ENCODE measurements at places on chromosomes 5 and 9. TPM values are rescaled to one million over a fixed set of nuclear protein-coding genes. Genes with fewer than 3 reads are reported as not detected.

DNA sequence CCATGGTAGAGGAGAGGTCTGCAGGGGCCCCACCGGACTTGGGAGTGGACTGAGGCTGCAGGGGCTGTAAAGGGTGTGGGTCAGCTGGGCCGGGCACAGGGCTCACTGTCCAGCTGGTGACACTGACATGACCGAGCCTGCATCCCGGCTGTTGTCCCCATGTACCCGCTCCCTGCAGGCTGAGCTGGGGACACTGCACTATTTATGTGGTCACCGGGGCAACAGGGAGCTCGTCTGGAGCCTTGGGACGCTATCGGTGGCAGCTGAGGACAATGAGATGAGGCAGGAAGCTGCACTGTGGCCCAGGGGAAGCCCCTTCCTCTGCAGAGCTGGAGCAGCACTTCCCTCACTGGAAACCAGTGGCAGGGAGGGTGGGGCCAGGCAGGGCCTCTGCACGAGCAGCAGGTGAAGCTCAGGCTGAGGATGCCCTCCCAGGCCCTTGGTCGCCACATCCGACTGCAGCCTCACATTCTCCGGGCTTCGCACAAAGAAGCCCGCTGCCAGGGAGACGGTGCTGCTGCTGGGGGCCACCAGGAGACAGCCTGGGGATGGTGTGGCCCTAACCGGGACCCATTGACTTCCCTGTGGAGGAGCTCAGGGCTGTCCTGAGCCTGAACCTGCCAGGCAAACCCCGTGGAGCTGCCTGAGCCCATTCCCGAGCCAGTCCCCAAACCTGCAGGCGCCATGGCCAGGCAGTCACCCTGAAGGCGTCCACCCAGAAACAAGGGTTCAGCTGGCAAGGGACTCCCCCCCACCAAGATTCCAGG lies 26.4 kb downstream of the ZDHHC11B start:
- no peaks in the 10 kb centered on the region for H3K27me3 ChIP-seq
- H3K4me1 ChIP-seq: peaks cover 17% of the 10 kb centered on the region
- no peak overlapping the region for H3K4me3 ChIP-seq
- H3K27ac ChIP-seq: no peak overlapping the region
- H3K36me3 ChIP-seq: no peaks in the 10 kb centered on the region

GRCh38 chr9:108073823-108074222 lies 584.3 kb upstream of the KLF4 start:
- no peaks in the 10 kb centered on the region for H3K4me1 ChIP-seq
- H3K36me3 ChIP-seq: no peaks in the 10 kb centered on the region
- no peak overlapping the region for H3K27ac ChIP-seq
- no peaks in the 10 kb centered on the region for H3K27me3 ChIP-seq
- DNase-seq: no peak
- H3K4me3 ChIP-seq: no peak overlapping the region

DNA sequence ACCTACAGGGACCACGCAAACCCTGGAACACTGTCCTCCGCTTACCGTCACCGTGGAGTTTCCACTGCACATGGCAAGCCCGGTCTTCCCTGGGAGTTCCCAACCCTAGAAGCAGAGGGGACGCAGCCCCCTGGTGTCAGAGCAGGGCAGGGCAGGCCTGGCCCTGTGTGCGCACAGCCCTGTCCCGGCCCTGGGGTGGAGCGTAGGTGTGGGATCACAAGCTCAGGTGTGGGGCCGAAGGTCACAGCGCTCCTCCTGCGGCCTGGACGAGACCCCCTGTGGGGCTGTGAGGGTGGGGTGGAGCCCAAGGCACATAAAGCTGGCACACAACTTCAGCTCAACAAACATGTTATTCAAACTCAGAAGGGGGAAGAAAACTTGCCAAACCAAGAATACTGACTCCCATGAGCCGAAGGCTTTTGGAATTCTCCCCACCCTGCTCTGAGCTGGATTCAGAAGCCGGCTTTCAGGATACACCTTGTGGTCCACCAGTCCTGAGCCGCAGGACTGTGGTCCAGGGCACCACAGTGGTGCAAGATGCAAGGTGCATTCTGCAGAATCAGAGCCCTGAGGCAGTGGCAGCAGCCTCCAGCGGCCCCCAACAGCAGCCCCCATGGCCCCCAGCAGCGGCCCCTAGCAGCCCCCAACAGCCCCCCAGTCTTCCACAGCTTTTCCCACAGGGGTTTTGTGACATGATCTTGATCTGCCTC lies 11.8 kb upstream of the EXOC3 start:
- H3K27me3 ChIP-seq: no peaks in the 10 kb centered on the region
- H3K4me3 ChIP-seq: no peak overlapping the region

GRCh38 chr5:157059891-157060290 lies 975 bp upstream of the HAVCR1 start:
- no peaks in the 10 kb centered on the region for H3K4me1 ChIP-seq
- no peak overlapping the region for H3K27ac ChIP-seq
- no peak overlapping the region for H3K4me3 ChIP-seq

GRCh38 chr5:1479581-1480188 lies 34.4 kb upstream of the SLC6A3 start:
- peak; percentile 41 for DNase-seq
- H3K4me1 ChIP-seq: peaks cover 6% of the 10 kb centered on the region
- H3K27ac ChIP-seq: no peak overlapping the region

- no peaks in the 10 kb centered on the region for H3K36me3 ChIP-seq
- H3K4me3 ChIP-seq: no peak overlapping the region
- H3K27ac ChIP-seq: no peak overlapping the region
- no peaks in the 10 kb centered on the region for H3K27me3 ChIP-seq
These were observed 216.8 kb downstream of the PBX3 start for GRCh38 chr9:125963932-125964331.

- no peaks in the 10 kb centered on the region for H3K36me3 ChIP-seq
- no peak overlapping the region for H3K4me3 ChIP-seq
- H3K4me1 ChIP-seq: peaks cover 23% of the 10 kb centered on the region
- no peak overlapping the region for H3K27ac ChIP-seq
- no peaks in the 10 kb centered on the region for H3K27me3 ChIP-seq
These were observed 35.7 kb upstream of the PLIN2 start for GRCh38 chr9:19162956-19163355.

- H3K27ac ChIP-seq: no peak overlapping the region
- no peaks in the 10 kb centered on the region for H3K4me1 ChIP-seq
- H3K4me3 ChIP-seq: no peak overlapping the region
- DNase-seq: no peak
- H3K36me3 ChIP-seq: no peaks in the 10 kb centered on the region
- H3K27me3 ChIP-seq: no peaks in the 10 kb centered on the region
These were observed 1171.5 kb upstream of the NUDT12 start for GRCh38 chr5:104734046-104734445.

DNA sequence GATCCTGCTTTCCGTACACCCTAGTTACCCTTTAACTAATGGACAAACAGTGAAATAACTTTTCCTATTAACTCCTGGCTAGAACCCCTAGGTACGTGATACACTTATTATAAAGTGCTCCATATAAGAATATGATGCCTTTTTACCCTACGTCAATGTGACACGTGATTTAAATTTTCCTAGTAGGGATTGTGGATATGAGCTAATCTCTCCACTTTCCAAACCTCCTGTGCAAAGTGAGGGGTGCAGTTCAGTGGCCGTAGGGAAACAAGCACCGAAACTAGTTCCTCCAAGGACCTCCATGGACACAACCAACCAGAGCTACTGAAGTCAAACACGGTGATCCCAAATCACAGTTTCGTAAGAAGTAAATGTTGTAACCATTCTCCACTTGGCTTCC lies 19.3 kb downstream of the NFIB start:
- DNase-seq: no peak
- no peak overlapping the region for H3K4me3 ChIP-seq
- no peaks in the 10 kb centered on the region for H3K36me3 ChIP-seq
- H3K4me1 ChIP-seq: no peaks in the 10 kb centered on the region
- no peak overlapping the region for H3K27ac ChIP-seq

DNA sequence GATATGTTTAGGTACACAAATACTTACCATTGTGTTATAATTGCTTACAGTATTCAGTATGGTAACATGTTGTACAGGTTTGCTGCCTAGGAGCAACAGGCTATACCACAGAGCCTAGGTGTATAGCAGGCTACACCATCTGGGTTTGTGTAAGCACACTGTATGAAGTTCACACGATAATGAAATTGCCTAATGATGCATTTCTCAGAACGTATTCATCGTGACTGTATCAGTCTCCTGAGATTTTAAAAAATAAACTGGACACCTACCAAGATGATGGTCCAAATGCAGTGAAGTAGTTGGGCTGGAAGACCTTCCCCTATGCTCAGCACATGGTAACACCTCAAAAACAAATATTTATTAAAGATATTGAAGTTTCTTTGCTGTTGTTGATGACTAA lies 103.3 kb upstream of the NFIB start:
- H3K27ac ChIP-seq: no peak overlapping the region
- H3K4me3 ChIP-seq: no peak overlapping the region
- no peaks in the 10 kb centered on the region for H3K4me1 ChIP-seq

- no peak overlapping the region for H3K4me3 ChIP-seq
- no peaks in the 10 kb centered on the region for H3K36me3 ChIP-seq
- peaks cover 11% of the 10 kb centered on the region for H3K4me1 ChIP-seq
- H3K27me3 ChIP-seq: peaks cover 61% of the 10 kb centered on the region
These were observed 21.6 kb upstream of the TCF7 start for GRCh38 chr5:134092875-134093274.

WDR38 gene
- total RNA-seq: not detected

GLDC gene
- total RNA-seq: 4.2 TPM

SPARC gene
- total RNA-seq: 0.25 TPM

DRD1 gene
- total RNA-seq: not detected

ACTBL2 gene
- not detected for total RNA-seq

DAPK1 gene
- 0.50 TPM for total RNA-seq

FGFR4 gene
- total RNA-seq: 0.53 TPM

GNA14 gene
- total RNA-seq: not detected

All from activated CD4-positive, alpha-beta memory T cell treated with anti-CD3 and anti-CD28 coated beads, Interleukin-2, amount 10 ng/mL, durations not matched to agents 7 days and 5 days (primary cell).